ENCODE measurements at places on chromosomes 2 and 18.

DNA sequence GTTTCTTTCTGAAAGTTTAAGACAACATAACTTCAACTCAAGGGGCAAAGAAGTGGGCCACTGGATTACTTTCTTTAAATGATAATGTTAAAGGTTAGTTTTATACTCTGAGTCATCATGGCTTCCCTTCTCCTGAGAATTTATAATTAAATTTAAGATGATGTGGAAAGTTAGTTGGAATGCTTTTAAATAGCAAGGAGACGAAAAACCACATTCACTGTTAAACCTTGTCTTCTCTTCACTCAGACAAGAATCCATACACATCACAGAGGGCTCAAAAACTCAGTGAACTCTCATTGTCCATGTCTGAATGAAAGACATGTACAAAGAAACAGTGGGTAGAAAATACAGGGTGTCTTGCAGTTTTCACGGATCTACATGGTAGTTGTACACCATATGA lies 65.6 kb downstream of the COL5A2 start:
- DNase-seq, result peak; percentile 59

DNA sequence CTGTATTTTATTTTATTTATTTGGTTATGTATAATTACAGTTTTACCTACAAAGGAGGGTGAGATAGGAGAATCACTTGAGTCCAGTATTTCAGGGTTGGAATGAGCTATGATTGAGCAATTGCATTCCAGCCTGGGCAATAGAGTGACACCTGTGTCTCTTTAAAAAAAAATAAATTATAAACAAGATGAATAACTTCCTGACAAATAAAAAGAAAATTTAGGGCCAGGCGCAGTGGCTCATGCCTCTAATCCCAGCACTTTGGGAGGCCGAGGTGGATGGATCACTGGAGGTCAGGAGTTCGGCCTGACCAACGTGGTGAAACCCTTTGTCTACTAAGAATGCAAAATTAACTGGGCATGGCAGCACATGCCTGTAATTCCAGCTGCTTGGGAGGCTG lies 17.3 kb downstream of the MTA3 start:
- DNase-seq, result no peak

- DNase-seq, result no peak
These were observed 317.0 kb downstream of the GALR1 start for GRCh38 chr18:77566604-77567003.

- no peak for DNase-seq
These were observed 281.0 kb upstream of the KYNU start for GRCh38 chr2:142596334-142597088.

- no peak for DNase-seq
These were observed 54.8 kb upstream of the CD28 start for GRCh38 chr2:203651621-203652020.

DNA sequence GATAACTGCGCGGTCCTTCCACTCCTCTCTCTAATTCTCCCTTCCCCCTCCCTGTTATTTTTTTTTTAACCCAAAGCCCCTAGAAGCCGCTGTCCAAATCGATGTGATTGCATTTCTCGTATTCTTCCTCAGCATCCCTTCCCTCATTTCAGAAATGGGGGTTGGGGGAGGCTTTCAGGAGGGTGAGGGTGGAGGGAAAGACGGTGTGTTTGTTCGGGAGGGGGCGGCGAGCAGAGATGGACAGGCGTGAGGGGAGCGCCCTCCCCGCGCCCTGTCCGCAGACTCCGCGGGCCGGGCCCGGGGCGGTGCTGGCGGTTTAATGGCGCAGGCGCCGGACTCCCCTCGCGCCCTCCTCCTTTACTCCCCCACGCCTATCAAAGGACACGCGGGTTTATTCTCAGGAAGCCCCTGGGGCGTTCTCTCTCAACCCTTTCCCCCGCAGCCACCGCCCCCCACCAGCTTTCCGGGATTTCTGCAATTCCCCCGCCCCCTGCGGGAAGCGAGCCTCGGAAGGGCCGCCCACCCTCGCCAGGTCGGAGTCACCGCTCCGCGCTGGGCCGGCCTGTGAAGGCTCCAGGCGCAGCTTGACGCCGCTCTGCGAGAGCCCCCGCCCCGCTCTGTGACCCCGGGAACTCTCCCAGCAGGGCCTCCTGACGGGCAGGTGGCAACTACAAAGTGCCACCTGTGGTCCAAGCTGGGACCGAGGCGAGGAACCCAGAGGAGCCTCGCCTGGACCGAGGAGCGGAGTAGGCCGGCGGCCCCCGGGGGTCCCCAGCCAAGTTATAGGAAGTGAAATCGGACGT lies 981 bp downstream of the ST8SIA3 start:
- DNase-seq, result no peak

DNA sequence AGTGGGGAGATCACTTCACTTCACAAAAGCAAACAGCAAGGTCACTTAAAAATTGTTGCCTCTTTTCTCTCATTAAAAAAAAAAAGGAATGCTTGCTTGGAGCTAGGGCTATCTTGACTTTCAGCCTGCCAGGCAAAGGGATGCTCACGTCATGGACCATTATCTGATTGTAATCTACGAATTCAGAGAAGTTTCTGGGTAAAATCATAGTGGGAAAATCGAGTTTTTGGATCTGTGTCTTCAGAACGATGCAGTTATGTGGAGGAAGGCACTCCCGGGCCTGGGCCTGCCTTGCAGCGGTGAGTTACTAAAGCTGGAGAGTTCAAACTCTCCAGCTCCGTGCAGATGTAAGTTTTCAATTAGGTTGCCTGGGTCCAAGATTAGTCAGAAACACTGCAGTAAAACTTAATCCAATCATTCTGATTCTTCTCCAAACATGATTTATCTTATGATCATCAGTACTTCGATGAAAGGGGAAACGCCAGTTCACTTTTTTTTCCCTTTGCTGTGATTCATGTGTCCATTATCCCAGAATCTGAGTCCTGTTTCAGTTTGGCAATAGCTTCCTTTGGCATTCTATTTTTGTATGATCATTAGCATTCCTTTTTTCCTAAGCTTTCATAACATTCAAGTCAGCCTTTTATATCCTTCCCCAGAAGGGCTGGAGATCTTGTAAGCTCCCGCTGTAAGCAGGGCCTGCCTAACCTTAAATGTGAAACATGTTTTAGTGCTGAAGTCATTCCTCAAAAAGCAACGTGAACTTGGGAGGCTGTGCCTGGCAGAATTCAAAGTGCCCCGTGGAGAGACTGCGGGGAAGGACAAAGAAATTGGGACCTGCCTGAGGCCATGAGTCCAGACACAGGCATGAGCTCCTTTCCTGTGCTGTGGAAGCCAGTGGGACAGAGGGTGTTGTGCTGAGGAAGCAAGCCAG lies 119.3 kb upstream of the TWIST2 start:
- peak; percentile 94 for DNase-seq

DNA sequence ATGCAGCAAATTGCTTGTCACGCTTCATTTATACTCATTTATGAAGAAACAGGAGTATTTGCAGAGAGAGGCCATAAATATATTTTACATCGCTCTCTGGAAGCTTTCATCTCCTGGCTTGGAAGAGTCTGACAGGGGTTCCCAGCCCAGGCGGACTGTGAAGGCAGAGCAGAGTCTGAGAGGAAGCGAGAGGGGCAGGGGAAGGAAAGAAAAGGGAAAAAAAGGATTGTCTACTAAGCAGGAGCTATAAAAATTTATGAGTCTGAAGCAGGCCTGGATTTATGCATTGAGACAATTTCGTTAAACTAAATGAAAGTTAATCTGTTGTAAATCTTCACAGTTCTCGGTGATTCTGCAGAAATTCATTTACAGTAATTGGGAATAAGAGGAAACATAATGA lies 143.9 kb upstream of the GYPC start:
- DNase-seq, result no peak

GRCh38 chr2:218745559-218746469 lies 35.2 kb downstream of the TTLL4 start:
- peak; percentile 60 for DNase-seq

DNA sequence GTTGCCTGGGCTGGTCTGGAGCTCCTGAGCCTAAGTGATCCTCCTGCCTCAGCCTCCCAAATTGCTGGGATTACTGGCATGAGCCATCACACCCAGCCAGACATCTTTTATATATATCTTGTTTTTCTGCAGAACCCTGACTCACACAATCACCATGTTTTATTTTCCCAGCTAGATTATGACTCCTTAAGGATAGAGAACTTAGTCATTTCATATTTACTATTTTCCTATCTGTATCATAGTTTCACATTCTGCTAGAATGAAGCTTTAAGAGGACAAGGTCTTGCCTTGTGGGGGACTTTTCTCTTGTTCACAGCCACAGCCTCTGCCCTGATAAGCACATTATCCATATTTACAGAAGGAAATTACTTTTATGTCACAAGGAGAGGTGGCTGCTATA lies 73.9 kb downstream of the LBH start:
- DNase-seq, result peak; percentile 81

DNA sequence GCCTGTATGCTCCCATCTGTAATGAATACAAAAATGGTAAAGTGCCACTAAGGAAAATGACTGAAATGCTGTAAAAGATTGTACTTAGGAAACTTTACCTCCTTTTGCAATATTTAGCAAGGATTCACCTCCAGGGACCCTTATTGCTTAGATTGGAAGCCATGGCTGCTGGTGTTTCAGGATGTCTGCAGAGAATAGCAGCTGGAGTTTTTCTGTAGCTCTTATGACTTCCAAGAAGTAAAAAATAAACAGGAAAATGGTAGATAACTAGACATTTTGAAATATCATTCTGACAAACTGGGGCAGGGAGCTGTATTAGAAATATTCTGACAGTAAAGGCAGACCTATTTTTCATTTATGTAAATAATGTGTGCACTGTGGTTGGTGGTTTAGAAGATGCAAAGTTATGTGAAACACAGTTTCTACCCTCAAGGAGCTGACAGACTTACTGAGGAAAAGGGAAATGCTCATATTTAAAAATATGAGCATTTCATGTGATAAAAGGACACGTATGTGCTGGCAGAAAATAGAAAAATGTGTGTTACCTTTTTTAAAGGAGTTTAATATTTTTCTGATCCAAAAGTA lies 224.9 kb upstream of the BOD1L2 start:
- DNase-seq, result no peak

DNA sequence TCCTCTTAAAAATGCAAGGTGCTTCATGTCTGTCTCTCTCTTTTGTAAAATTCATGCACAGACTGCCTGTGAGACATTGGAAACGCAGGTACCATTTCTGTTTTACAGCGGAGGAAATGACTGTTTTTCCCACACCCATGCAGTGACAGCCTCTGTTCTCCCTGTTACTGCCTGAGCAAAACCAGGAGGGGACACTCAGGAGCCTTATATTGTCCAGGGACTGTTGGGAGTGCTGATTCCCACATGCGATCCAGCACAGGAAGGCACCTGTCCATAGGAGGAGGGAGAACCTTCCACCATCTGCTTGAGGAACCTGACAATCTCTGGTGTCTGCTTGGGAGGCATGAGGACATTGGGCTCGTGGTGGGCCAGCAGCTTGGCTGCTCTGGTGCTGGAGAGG lies 36.9 kb upstream of the RAB6D start:
- no peak for DNase-seq

GRCh38 chr2:241082341-241083090 lies 19.6 kb downstream of the MTERF4 start:
- no peak for DNase-seq

- DNase-seq, result no peak
These were observed 33.2 kb downstream of the HS6ST1 start for GRCh38 chr2:128285329-128285931.

- DNase-seq, result peak; percentile 78
These were observed 16.4 kb upstream of the THADA start for GRCh38 chr2:43611987-43612894.

- peak; percentile 50 for DNase-seq
These were observed 61.8 kb downstream of the EFEMP1 start for GRCh38 chr2:55861733-55862132.

GRCh38 chr2:59217360-59217759 lies 976.2 kb upstream of the FANCL start:
- DNase-seq, result no peak

GRCh38 chr18:68919900-68920299 lies 122.0 kb downstream of the CCDC102B start:
- DNase-seq, result no peak

- peak; percentile 26 for DNase-seq
These were observed 61.3 kb downstream of the UGP2 start for GRCh38 chr2:63903003-63903402.

DNA sequence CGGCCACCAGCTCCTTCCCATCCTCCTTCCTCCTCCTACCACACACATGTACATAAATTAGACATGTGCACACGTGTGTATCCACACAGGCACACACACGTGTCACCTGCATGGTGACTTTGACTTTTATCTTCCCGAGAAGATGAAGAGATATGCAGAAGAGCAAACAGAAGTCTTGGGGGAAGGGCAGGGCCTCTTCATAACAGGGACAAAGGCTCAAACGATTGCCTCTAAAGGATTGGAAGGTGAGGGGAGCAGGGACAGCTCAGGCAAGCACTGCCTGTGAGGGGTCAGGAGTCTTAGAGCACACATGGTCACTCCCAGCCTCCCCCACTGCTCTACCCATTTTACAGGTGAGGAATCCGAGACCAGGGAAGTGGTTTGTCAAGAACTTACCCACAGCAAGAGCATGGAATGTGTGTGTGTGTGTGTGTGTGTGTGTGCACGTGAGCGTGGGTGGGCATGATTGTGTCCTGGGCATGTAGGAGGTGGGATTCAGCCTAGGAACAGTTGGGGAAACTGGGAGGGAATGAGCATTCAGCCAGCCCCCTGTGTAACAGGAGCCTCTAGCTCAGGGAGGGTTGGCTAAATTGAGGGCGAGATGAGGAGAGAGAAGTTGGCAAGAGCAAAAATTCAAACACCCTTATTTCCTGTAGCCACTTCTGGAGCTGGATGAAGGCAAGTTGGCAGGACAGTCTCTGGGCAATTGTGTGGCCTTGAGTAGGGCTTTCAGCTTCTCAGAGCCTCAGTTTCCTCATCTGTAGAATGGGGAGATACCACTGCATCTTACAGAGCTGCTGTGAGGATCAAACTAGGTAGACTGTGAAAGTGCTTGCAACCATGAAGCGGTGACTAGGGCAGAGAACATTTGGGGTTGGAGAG lies 24.2 kb downstream of the CIB4 start:
- DNase-seq, result no peak

All from GM23248 (cell line).